ENCODE measurements at places on chromosomes 7 and 10. TPM values are rescaled to one million over a fixed set of nuclear protein-coding genes. Genes with fewer than 3 reads are reported as not detected.

Gene DUSP5
- 1.6 TPM for total RNA-seq

- DNase-seq, result no peak
These were observed 10.8 kb upstream of the PON1 start for GRCh38 chr7:95335093-95335492.

- no peak for DNase-seq
These were observed 8.0 kb upstream of the GLRX3 start for GRCh38 chr10:130128062-130128781.

DNA sequence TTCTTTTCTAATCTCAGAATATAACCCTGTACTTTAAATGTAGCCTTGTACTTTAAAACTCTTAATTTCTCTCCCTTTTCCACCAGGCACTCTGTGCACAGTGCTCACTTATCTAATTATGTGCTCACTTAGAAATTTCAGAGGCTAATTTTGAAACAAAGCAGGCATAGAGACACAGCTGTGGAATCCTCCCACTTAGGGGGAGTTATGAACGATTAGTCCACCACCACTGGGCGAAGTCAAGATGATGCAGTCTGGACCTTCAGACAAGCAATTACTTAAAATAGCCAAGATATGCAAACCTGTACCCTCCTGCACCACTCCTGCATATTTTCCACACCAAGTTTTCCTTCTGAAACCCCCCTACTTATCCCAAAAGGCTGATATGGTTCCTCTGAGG lies 143.0 kb downstream of the STK31 start:
- no peak for DNase-seq

DNA sequence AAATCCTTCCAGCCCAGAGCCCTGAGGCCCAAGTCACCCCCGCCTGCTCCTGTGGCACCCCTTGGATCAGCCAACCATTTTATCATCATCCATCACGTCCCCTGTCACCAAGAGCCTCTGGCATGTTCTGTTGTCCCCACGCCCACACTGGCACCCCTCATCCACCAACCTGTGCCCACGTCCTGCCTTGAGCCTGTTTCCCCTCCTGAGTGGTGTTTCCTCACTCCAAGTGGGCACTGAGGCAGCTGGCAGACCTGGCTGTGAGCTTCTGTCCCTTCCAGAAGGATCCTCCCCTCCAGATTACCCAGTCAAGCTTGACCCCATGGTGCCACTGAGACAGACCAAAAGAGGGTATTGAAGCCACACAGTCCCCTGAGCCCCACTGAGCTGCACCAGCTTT lies 71.4 kb upstream of the ANTXRL start:
- DNase-seq, result no peak
